ENCODE measurements at places on chromosomes 11 and 22. TPM values are rescaled to one million over a fixed set of nuclear protein-coding genes. Genes with fewer than 3 reads are reported as not detected.

Gene OR10A2
- not detected for total RNA-seq

Gene CDC42EP1
- 37.6 TPM for total RNA-seq

Gene KCNA4
- not detected for total RNA-seq

Gene DUSP8
- 0.14 TPM for total RNA-seq

Gene OR5L2
- not detected for total RNA-seq
